ENCODE measurements at places on chromosomes 11 and 22. TPM values are rescaled to one million over a fixed set of nuclear protein-coding genes. Genes with fewer than 3 reads are reported as not detected.

DNA sequence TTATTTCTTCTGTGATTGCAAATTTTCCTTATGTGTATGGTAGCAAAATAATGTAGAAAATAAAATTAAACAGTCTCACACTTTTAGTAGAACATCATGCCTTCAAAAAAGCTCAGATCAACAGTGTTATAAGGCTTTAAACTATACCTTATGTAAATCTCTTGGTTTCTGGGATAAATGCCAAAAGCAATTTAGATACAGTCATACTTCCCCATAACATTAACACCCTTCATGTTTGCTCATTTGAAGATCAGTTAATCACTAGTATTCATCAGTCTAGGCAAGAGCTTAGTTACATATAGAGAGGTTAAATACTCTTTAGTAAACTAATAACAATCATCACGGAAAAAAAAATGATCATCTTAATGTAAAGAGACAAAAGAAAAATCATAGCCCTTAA is 421.8 kb upstream of the ANO3 start:
- no peaks in the 10 kb centered on the region for H3K27me3 ChIP-seq
- H3K4me3 ChIP-seq, result no peak overlapping the region
- no peaks in the 10 kb centered on the region for H3K36me3 ChIP-seq
- no peak overlapping the region for H3K27ac ChIP-seq
- DNase-seq, result no peak
- H3K4me1 ChIP-seq, result no peaks in the 10 kb centered on the region

The CELSR1 gene
- total RNA-seq, result 6.0 TPM

The MPEG1 gene
- total RNA-seq, result 5.4 TPM

The MRPL21 gene
- 37.2 TPM for total RNA-seq

- H3K36me3 ChIP-seq, result no peaks in the 10 kb centered on the region
- no peak for DNase-seq
- H3K4me1 ChIP-seq, result no peaks in the 10 kb centered on the region
- no peak overlapping the region for H3K4me3 ChIP-seq
Observed at GRCh38 chr11:107182978-107183377, 164.7 kb upstream of the GUCY1A2 start.

The HEPHL1 gene
- total RNA-seq, result not detected

GRCh38 chr22:19932367-19933206 is 9.0 kb upstream of the COMT start:
- H3K4me3 ChIP-seq, result no peak overlapping the region
- no peaks in the 10 kb centered on the region for H3K36me3 ChIP-seq
- H3K4me1 ChIP-seq, result peaks cover 7% of the 10 kb centered on the region
- H3K27me3 ChIP-seq, result no peaks in the 10 kb centered on the region
- H3K27ac ChIP-seq, result no peak overlapping the region
- no peak for DNase-seq

GRCh38 chr11:74019104-74019738 is 10.3 kb upstream of the UCP3 start:
- H3K36me3 ChIP-seq, result no peaks in the 10 kb centered on the region
- H3K27me3 ChIP-seq, result no peaks in the 10 kb centered on the region
- DNase-seq, result no peak

The OMP gene
- not detected for total RNA-seq

DNA sequence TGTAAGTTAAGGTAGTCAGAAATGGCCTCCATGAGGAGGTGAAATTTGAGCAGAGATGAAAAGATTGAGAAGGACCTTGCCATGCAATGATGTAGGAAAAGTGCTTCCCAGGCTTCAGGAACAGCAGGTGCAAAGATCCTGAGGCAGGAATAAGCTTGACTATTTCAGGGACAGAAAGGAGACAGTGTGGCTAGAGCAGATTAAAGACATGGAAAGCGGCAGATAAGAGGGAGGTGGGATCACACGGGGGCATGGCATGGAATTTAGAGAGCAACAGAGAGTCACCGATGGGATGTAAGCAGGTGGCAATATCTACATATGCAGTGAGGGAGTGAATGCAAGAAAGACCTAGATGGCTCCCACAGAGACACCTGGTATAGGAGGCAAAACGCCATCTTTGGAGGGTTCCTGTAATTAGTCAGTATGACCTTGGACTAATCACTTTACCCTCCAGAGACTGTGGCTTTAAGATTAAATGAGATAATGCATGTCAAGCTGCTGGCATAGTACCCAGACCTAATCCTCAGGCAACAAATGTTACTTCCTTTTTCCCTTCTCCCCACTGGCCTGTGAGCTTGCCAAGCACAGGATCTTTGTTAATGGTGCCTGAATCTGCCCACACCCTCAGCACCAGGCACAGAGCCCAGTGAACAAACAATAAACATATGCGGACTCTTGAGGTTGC is 24.6 kb upstream of the ACER3 start:
- H3K27me3 ChIP-seq, result peaks cover 38% of the 10 kb centered on the region
- no peak overlapping the region for H3K4me3 ChIP-seq
- no peak for DNase-seq
- H3K27ac ChIP-seq, result no peak overlapping the region

- H3K4me3 ChIP-seq, result no peak overlapping the region
- H3K27ac ChIP-seq, result no peak overlapping the region
- H3K27me3 ChIP-seq, result peaks cover 61% of the 10 kb centered on the region
- no peak for DNase-seq
Observed at GRCh38 chr22:49137206-49137840, 690.4 kb downstream of the BRD1 start.

DNA sequence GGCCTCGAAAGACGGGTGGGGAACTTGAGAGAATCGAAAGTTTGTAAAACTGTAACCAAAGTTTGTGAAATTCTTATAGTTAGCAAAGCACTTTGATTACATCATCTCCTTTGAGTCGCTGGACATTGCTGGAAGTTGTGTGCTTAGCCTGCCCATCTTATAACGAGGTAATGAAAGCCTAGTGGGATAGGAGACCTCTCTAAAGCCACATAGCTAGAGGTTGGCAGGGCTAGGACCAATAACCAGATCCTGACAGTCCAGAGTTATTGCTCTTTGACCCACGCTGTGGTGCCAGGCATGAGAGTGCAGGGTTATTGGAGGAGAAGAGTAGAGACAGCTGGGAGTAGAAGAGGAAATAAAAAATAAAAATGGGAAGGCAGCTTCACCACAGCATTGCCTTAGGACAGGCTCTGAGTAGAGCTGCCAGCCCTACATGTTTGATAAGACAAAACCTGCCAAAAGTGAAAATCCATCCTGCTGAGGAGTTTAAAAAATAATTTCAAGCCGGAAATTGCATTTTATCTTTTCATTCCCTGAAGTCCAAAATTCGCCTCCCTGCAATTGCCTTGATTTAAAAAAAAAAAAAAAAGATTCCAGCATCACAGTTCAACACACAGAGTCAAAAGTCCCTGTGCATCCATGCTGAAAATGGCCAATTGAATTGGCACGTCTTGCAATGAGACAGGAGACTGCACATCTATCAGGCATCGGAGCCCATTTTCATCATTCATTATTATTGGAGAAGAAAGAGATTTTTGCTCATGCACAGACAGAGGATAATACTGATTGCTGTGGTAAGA is 225.5 kb upstream of the POU2AF2 start:
- no peaks in the 10 kb centered on the region for H3K36me3 ChIP-seq
- DNase-seq, result no peak
- H3K27me3 ChIP-seq, result peaks cover 26% of the 10 kb centered on the region
- H3K4me1 ChIP-seq, result no peaks in the 10 kb centered on the region
- H3K27ac ChIP-seq, result no peak overlapping the region

DNA sequence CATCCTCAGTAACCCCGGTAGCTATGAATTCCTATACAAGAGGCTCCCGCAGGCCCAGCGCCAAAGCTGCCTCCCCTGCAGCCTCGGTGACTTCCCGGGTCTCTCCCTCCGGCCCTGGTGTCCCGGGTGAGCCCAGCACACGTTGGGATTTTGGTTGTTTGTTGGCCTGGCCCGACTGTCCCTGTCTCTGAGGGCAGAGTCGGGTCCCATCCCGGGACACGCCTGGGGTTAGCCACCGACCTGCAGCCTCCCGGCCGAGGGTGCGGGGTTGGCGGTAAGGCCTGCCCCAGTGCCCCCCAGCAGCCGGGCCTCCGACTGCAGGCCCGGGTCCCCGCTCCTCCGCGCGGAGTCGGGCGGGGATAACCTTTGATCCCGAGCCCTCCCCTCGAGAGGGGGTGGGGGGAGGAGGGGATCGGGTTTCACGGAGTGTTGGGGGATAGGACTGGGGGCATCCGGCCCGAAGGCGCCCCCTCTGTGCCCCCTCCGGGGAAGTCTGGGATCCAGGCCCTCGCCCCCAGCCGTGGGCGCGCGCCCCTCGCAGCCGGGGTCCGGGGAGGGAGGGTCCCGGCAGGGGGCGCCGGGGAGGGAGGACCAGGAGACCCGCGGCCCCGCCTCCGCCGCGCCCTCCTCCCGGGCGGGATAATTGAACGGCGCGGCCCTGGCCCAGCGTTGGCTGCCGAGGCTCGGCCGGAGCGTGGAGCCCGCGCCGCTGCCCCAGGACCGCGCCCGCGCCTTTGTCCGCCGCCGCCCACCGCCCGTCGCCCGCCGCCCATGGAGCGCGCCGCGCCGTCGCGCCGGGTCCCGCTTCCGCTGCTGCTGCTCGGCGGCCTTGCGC is at the start of gene FBLN1:
FBLN1 (plus strand) TSS at position 669 of the 835 bp plus-strand sequence; CDS start at position 772, 103 bp downstream.
- H3K36me3 ChIP-seq, result no peaks in the 10 kb centered on the region
- no peak for DNase-seq
- H3K4me1 ChIP-seq, result peaks cover 2% of the 10 kb centered on the region
- H3K4me3 ChIP-seq, result peak within 1 kb of the TSS; percentile 12
- H3K27me3 ChIP-seq, result peaks cover 55% of the 10 kb centered on the region

DNA sequence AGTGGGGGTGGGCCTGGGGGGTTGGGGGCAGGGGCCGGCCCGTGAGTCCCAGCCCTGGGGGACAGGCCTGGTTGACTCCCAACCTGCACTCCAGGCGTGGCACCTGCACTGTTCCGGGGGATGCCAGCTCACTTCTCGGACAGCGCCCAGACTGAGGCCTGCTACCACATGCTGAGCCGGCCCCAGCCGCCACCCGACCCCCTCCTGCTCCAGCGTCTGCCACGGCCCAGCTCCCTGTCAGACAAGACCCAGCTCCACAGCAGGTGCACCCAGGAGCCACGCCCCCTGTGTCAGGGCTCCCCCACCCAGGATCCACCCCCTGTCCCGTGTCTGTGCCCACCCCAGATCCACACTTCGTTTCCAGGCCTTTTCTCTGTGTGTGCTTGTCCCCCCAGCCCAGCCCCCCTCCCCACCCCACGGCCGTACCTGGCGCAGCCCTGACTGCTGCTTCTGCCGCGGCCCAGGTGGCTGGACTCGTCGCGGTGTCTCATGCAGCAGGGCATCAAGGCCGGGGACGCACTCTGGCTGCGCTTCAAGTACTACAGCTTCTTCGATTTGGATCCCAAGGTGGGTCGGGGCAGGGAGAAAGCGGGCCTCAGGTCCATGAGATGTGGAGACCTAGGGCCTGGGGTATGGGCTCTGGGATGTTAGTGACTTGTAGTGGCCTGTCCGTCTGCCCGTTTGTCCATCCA is 4.8 kb downstream of the FERMT3 start:
- H3K4me1 ChIP-seq, result peaks cover 35% of the 10 kb centered on the region
- H3K27me3 ChIP-seq, result no peaks in the 10 kb centered on the region
- no peak for DNase-seq
- H3K27ac ChIP-seq, result peak overlapping the region; percentile 24
- H3K4me3 ChIP-seq, result no peak overlapping the region
- peaks cover 4% of the 10 kb centered on the region for H3K36me3 ChIP-seq

GRCh38 chr22:21641417-21641788 is 699 bp upstream of the SDF2L1 start:
- no peaks in the 10 kb centered on the region for H3K36me3 ChIP-seq
- H3K4me3 ChIP-seq, result peak overlapping the region; percentile 19
- H3K4me1 ChIP-seq, result peaks cover 18% of the 10 kb centered on the region
- no peak for DNase-seq
- peak overlapping the region; percentile 94 for H3K27ac ChIP-seq
- H3K27me3 ChIP-seq, result no peaks in the 10 kb centered on the region

The DEUP1 gene
- not detected for total RNA-seq

DNA sequence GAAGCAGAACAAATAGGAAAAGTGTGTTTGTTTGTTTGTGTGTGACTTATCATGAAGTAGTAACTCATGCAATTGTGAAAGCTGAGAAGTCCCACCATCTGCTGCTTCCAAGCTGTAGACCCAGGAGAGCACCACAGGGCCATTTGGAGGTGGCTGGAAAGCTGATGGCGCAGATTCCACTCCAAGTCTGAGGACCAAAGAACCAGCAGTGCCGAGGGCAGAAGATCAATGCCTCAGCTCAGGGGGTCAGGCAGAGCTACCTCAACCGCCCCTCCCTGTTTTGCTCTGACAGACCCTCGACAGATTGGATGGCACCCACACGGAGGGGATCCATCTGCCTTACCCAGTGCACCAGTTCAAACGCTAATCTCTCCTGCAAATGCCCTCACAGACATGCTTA is 896.2 kb downstream of the BRD1 start:
- H3K4me3 ChIP-seq, result no peak overlapping the region
- peaks cover 2% of the 10 kb centered on the region for H3K4me1 ChIP-seq
- H3K36me3 ChIP-seq, result no peaks in the 10 kb centered on the region
- no peak for DNase-seq

The LMNTD2 gene
- 6.0 TPM for total RNA-seq

DNA sequence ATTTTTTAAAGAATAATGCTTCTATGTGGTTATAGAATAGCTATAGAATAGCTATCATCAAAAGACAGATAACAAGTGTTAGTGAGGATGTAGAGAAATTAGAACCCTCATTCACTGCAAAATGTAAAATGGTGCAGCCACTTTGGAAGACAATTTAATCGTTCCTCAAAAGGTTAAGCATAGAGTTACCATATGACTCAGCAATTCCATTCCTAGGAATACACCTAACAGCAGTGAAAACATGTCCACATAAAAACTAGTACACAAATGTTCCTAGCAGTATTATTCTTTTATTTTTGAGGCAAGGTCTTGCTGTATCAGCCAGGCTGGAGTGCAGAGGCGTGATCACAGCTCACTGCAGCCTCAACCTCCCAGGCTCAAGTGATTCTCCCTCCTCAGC is 34.0 kb downstream of the RTL6 start:
- H3K27ac ChIP-seq, result no peak overlapping the region
- H3K4me3 ChIP-seq, result no peak overlapping the region
- H3K27me3 ChIP-seq, result no peaks in the 10 kb centered on the region

GRCh38 chr11:107118025-107118720 is 99.9 kb upstream of the GUCY1A2 start:
- H3K27me3 ChIP-seq, result no peaks in the 10 kb centered on the region
- H3K4me3 ChIP-seq, result no peak overlapping the region
- no peaks in the 10 kb centered on the region for H3K36me3 ChIP-seq
- no peak overlapping the region for H3K27ac ChIP-seq

- no peak overlapping the region for H3K27ac ChIP-seq
- H3K4me3 ChIP-seq, result no peak overlapping the region
- peaks cover 73% of the 10 kb centered on the region for H3K27me3 ChIP-seq
Observed at GRCh38 chr11:10674440-10674855, 19.1 kb downstream of the IRAG1 start.

GRCh38 chr11:70364745-70365543 is 33.4 kb upstream of the CTTN start:
- H3K4me1 ChIP-seq, result peaks cover 18% of the 10 kb centered on the region
- peak overlapping the region; percentile 68 for H3K27ac ChIP-seq
- no peaks in the 10 kb centered on the region for H3K27me3 ChIP-seq

- no peak overlapping the region for H3K4me3 ChIP-seq
- DNase-seq, result no peak
- no peak overlapping the region for H3K27ac ChIP-seq
- H3K4me1 ChIP-seq, result peaks cover 5% of the 10 kb centered on the region
Observed at GRCh38 chr11:17607591-17608570, 60.8 kb downstream of the OTOG start.

The LSP1 gene
- 299 TPM for total RNA-seq

The CAT gene
- total RNA-seq, result 27.8 TPM

GRCh38 chr11:10293423-10294289 is at the start of gene SBF2:
TSS of gene SBF2 (minus strand) at chr11:10294219. CDS start at chr11:10294069, 150 bp downstream.
- H3K36me3 ChIP-seq, result no peaks in the 10 kb centered on the region
- DNase-seq, result peak; percentile 76
- peaks cover 37% of the 10 kb centered on the region for H3K4me1 ChIP-seq
- peak within 1 kb of the TSS; percentile 53 for H3K27ac ChIP-seq
- peaks cover 25% of the 10 kb centered on the region for H3K27me3 ChIP-seq
